Placental epithelial cell (primary cell): ENCODE measurements at places on chromosomes 11 and 22. TPM values are rescaled to one million over a fixed set of nuclear protein-coding genes. Genes with fewer than 3 reads are reported as not detected.

Gene CCDC188
- total RNA-seq, result not detected in 2 replicates

Gene NTM
- total RNA-seq, result 39.3 and 45.8 TPM in 2 replicates

Gene MUC2
- not detected in 2 replicates for total RNA-seq

Gene OR51B2
- total RNA-seq, result not detected in 2 replicates

Gene C11orf21
- under 0.01 TPM in 1 of 2 replicates, not detected in the other for total RNA-seq
